ENCODE measurements at places on chromosomes 5 and 9.
A peak's percentile ranks its signal among the peaks of the same experiment; 100 is the strongest.

DNA sequence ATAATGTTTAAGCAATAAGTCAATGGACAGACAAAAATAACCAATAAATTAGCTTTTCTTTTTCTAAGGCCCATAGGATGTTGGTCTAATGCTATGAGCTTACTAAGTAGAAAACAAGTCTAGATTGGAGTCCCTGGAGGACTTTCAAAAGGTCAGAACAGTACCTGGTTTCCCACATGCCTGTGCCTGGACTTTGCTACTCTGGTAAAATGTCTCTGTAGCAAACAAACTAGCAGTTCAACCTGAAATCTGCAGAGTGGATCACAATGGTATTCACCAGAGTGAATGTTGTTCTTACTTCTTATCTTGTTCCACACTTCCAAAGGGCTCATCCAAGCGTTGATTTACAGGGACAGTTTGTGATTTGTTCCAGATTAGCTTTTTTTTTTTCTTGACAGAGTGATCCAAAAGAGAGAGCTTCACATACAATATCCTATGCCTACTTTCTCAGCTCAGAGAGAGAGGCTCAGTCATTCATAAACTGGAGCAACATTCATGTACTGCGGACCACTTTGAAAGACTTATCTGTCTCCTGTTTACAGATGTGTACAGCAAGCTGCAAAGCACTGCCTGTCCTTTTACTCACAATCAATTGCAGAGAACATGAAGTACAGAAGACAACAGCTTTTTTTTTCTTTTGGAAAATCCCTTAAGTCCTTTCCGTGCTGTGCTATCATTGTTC lies 466.1 kb downstream of the SPATA31D1 start:
- no peak for DNase-seq

DNA sequence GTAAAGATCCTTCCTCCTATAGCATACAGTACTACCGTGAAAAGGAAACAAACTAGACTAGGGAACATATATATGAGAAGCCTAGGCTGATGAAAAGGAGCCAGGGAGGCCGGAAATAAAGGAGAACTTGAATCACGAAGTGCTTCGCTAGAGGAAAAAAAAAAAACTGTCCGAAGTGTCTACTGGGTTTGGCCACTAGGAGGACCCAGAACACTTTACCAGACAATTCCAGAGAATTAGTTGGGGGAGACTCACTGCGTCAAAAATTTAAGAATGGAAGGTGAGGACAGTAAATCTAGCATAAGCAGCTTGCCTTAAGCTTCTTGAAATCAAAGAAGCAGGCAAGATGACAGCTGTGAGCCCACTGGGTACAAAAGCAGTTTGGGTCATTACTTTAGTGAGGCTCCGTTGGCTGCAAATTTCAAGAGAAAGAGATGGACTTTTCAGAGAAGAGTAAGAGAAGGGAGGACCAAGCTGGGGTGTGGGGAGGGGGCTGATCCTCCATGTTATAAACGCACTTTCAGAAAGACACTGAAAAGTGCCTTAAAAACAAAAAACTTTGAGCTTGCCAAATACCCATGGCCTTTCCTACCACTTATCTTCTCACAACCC lies 47.4 kb downstream of the P4HA2 start:
- DNase-seq: peak; percentile 45

GRCh38 chr5:141960018-141960417 lies 2.0 kb upstream of the PCDH12 start:
- no peak for DNase-seq

GRCh38 chr5:37477426-37477825 lies 98.3 kb downstream of the WDR70 start:
- no peak for DNase-seq

GRCh38 chr9:68978066-68978465 lies 35.8 kb downstream of the PRKACG start:
- peak; percentile 66 for DNase-seq

- no peak for DNase-seq
These were observed 51.6 kb downstream of the SLC1A1 start for GRCh38 chr9:4541856-4542255.

- DNase-seq: no peak
These were observed 150.1 kb upstream of the NTRK2 start for GRCh38 chr9:84519413-84519812.

GRCh38 chr9:93701494-93702218 lies 125.3 kb downstream of the PHF2 start:
- no peak for DNase-seq

- no peak for DNase-seq
These were observed 28.2 kb downstream of the CDH10 start for GRCh38 chr5:24616566-24616965.

GRCh38 chr5:132425009-132425937 lies 55.8 kb downstream of the SLC22A5 start:
- DNase-seq: peak; percentile 62

GRCh38 chr5:92775711-92776615 lies 805.1 kb downstream of the NR2F1-AS1 start:
- no peak for DNase-seq

DNA sequence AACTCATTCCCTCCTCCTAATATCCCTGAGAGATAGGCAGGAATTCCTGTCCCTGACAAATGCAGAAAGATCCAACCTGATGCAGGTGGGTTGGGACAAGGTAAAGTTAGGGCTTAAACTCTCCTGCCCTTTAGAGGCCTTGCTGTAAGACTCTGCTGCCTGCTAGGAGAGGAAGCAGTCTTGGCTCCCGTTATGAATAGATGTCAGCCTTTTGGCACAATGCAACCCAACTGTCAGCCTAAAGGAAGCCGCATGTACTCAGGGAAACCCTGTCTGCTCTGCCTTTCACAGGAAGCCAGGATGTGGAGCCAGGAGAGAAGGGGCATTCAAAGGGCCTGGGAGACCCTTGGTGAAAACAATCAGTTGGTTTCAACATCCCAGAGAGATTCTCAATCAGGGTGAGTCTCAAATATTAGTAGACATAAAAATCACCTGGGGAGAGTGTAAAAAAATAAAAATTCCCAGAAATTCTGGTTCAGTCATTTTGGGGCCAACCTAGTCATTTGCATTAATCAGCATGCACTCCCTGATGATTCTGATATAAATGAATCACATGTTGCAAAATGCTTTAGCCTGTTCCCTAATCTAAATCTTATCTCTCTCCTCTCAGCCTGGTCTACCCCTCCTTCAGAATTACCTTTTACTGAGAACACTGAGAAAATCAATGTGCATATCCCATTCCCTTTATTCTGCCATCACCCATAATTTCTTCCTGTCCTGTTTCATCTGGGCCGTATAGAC lies 136.2 kb upstream of the TRIM32 start:
- DNase-seq: peak; percentile 10

- DNase-seq: no peak
These were observed 39.1 kb downstream of the TPD52L3 start for GRCh38 chr9:6367128-6367890.

GRCh38 chr5:3590967-3591900 lies 4.4 kb upstream of the IRX1 start:
- no peak for DNase-seq

DNA sequence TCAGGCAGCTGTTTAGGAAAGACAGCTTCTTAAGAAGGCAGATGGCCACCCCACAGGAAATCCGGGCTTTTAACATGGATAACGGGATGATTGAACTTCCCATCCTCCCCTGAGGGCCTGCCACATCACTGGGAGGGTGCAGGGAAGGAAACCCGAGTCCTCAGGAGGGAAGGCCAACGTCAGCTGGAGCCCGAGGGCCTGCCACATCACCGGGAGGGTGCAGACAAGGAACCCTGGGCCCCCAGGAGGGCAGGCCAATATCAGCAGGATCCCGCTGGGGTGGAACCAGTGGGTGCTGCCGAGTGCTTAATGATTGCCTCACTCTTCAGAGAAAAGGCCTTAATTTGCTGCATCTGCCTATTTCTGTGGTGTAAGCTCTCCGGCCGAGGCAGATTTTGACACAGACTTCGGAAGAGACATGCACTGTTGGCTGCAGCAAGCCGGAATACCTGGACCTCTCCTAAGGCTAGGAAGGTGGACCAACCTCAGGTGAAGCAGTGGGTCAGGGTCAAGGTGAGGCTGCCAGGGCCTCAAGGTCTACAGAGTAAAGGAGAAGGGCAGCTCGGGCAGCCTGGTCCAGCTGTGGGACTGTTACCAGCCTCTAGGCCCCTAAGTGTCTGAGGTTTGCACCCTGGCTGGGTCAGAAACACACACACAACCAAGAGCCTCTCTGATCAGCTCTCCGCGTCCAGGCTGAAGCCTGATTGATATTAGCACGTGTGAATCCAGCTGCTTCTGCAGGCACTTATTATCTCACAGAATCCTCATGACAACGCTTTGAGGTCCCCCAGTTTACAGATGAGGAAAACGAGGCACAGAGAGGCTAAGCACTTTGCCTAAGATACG lies 14.8 kb upstream of the COL5A1 start:
- no peak for DNase-seq

GRCh38 chr9:76101491-76101890 lies 211.0 kb downstream of the PCSK5 start:
- no peak for DNase-seq

- peak; percentile 93 for DNase-seq
These were observed 138.3 kb downstream of the CDK5RAP2 start for GRCh38 chr9:120441426-120442307.

DNA sequence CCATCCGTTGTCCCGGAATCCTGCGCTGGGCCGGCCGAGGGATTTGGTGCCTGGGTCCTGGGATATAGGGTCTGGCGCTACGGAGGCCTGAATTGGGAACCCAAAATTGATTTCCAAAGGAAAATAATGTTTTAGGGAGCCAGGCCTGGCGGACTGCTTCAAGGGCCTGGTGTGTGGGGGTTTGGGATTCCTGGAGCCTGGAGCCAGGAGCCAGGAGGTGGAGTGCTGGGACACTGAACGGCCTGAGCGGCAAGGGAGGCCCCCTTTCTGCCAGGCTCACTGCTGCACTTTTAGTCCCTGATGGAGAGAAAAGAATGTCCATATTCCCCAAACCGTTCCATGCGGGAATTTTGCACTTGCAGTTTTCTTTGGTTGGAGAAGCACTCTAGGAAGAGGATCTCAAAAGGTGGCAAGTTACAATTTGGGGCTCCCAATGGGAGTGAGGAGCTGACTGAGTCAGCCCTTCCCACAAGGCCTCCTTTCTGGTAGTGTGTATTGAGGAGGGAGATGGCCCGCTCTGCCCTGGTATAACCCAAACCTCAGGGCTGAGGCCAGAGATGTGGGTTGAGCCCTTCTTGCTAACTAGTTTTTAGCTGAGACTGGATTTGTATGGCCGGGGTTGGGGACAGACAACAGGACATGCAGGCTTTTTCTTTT lies 2.2 kb downstream of the LMX1B start:
- no peak for DNase-seq

DNA sequence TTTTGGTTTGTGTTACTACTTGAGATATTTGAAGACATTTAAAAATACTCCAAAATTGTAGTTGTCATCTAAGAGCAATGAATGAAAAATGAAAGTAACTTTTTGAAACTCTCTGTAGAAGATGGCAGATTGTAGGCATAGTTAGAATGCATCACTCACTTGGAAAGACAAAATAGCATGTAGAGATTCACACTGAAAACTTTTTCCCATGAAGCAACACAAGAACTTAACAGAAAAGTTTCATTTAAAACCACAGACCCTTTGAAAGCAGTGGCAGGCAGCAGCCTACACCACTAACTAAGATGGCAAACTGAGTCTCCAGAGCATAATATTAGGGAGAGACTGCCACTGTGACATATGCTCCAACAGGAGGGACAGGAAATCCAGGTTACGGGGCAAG lies 18.9 kb upstream of the FAM174A start:
- DNase-seq: no peak

- no peak for DNase-seq
These were observed 11.7 kb downstream of the FIBCD1 start for GRCh38 chr9:130927338-130927737.

GRCh38 chr5:6644794-6645241 lies 11.6 kb downstream of the SRD5A1 start:
- DNase-seq: no peak

- DNase-seq: no peak
These were observed 123.3 kb upstream of the SLC12A2 start for GRCh38 chr5:127960270-127960691.

DNA sequence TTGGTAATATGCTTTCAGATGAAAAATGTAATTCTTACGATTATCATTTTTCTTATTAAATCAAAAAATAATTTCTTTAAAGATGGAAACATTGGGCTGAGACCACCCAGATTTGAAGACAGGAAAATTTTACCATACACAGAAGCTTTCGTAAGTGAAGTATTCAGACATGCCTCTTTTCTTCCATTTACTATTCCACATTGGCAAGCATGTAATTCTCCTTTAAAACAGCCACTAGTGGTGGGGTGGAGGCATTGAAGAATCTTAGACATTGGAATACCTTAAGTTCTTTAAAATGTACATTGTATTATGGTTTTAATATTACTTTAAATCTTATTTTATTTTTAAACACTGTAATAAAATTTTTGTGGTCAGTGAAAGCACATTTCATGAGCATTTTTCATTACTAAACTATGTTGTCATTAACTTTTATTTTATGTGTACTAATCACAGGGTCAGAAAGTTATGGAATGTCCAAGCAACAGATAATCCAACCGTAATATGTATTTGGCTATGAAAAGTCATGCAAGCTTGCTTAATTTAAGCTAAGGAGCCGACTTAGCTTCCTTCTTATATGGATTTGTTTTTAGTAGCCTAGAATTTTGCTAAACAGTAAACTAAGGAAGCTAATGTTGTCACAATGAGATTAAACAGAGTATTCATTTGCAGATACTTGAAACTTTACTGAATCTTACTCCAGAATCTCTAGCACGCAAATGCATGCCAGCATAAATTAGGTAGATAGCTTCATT lies 97.4 kb upstream of the ALDH1A1 start:
- no peak for DNase-seq

GRCh38 chr5:27639005-27639612 lies 600.7 kb upstream of the CDH9 start:
- DNase-seq: no peak

DNA sequence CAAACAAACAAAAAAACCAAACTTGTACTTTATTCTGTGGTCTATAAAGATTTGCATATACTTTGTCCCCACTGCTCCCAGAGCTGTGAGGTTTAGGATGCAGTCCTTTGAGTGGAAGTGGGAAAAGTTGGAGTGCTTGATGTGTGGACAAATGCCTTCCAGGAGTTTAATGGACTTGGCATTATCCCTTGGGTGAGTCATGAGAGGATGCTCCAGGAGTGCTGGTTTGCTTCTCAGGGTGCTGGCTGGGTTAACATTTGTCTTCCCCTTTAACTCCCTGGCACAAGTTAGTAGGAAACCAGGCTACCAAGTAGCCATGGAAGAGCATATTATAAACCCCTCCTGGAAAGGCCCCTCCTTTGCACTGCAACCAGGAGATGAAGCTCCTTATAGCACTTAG lies 417.4 kb upstream of the RIOK2 start:
- no peak for DNase-seq

- no peak for DNase-seq
These were observed 17.6 kb downstream of the PDGFRB start for GRCh38 chr5:150137997-150138396.

GRCh38 chr5:104412649-104413240 lies 850.2 kb upstream of the NUDT12 start:
- no peak for DNase-seq

DNA sequence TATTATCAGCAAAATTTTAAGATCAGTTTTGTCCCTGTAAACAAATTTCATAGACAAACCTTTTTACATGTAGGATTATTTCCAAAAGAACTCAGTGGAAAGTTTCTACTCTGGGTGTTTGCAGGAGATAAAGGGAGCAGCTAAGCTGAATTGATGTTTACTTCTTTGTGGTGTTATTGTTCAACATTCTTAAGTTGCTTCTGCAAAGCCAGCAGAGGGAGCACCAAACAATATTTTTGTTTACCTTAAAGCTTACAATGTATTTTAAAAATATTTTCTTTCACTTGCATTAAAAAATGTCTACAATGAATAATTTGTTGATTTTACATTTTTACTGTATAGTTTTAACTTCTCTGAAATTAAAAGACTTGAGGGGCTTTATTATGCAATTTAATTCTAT lies 135.4 kb downstream of the ATG10 start:
- no peak for DNase-seq
